Endothelial cell (in vitro differentiated cells): ENCODE measurements at places on chromosomes 6 and 20.

DNA sequence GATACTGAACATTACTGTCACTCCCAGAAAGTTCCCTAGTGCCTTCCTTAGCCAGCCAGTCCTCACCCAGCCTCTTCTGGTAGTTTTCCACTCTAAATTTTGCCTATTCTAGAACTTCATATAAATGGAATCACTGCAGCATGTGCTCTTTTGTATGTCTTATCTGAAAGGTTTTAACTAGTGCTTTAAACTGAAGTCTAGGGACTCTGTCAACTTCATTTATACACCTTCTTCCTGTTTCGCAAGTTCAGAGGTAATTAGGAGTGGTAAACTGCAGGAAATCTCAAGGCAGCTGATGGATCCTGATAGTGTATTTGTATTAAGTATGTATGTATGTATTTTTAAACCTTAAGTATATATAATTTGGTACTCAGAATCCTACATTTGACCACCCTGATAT lies 94.3 kb downstream of the TCP11 start:
- peak overlapping the region; percentile 89 for H3K27ac ChIP-seq
- H3K4me1 ChIP-seq: peaks cover 55% of the 10 kb centered on the region
- DNase-seq: no peak
- peaks cover under 1% of the 10 kb centered on the region for H3K36me3 ChIP-seq
- H3K27me3 ChIP-seq: no peaks in the 10 kb centered on the region

DNA sequence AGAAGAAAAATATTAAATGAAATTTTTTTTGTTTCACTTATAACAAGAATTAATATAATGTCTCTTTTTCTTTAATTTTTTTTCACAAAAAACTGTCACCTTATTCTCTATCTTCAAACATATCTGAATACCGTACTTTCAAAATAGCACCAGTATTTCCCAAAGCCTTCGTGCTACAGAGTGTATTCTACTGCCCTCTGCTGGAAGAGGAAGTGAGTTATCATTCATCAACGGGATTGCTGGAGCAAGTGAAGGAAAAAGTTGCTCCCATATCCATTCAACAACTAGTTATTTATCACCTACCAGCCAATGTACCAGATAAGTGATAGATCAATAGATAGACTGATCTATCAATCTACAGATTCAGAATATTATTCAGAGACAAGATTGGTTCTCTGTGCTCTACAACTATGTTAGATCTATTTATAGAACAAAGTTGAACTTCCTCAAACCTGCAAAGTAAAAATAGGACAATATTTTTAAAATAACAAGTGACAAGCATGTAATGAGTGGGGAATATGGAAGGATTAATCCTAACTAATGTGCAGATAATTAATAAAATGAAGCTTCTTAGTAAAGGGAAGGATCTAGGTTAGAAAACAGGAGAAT lies 26.7 kb upstream of the TFAP2B start:
- H3K27ac ChIP-seq: no peak overlapping the region
- H3K36me3 ChIP-seq: no peaks in the 10 kb centered on the region
- H3K4me3 ChIP-seq: no peak overlapping the region
- peak; percentile 42 for DNase-seq

GRCh38 chr6:71888756-71889340 lies 2.5 kb downstream of the RIMS1 start:
- peaks cover 3% of the 10 kb centered on the region for H3K36me3 ChIP-seq
- H3K27ac ChIP-seq: no peak overlapping the region
- no peak for DNase-seq

- no peaks in the 10 kb centered on the region for H3K36me3 ChIP-seq
- peaks cover 10% of the 10 kb centered on the region for H3K4me1 ChIP-seq
- no peak overlapping the region for H3K27ac ChIP-seq
- H3K4me3 ChIP-seq: no peak overlapping the region
- H3K27me3 ChIP-seq: peaks cover 9% of the 10 kb centered on the region
Observed at GRCh38 chr6:37516076-37516919, 16.6 kb upstream of the CCDC167 start.

GRCh38 chr6:6590530-6590929 lies 2.0 kb downstream of the LY86 start:
- no peak for DNase-seq
- no peak overlapping the region for H3K4me3 ChIP-seq
- no peak overlapping the region for H3K27ac ChIP-seq
- H3K36me3 ChIP-seq: no peaks in the 10 kb centered on the region
- peaks cover 22% of the 10 kb centered on the region for H3K4me1 ChIP-seq

DNA sequence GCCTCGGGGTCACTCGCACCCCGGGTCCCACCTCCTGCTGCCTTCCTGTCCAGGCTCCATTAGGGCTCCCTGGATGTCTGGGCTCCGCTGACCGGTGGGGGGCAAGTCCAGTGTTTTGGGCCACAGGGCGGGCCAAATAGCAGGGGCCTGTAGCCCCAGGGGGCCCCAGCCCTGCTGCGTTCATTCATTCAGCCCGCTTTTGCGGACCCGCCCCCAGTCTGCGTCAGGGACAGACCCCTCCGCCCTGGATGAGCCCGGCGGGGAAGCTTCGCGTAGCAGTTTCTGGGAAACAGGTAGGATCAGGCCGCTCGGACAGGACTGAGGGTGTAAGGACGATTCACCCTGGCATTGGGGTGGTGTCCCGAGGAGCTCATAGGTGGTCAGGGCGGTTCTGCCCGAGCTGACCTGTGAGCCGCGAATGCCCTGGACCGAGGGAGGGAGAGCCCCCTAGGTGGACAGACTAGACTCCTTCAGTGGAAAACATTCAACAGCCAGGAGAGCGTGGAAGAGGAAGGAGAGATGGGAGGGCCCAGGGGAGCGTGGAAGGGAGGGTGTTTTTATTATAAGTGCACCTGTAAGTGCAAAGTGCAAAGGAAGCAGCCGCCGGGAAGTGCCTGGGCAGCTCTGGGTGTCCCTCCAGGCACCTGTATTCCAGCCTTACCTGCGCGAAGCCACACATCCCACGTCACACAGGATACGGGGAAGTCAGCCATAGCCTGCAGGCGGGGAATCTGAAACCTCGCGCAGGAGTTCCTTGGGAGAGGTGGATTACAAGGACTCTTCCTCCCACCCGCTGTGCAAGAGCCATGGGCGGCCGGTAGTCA lies 662 bp downstream of the ENTPD6 start:
- H3K36me3 ChIP-seq: no peaks in the 10 kb centered on the region
- peaks cover 4% of the 10 kb centered on the region for H3K27me3 ChIP-seq
- peak; percentile 38 for DNase-seq
- H3K4me1 ChIP-seq: peaks cover 7% of the 10 kb centered on the region
- H3K27ac ChIP-seq: no peak overlapping the region
- H3K4me3 ChIP-seq: peak overlapping the region; percentile 97

DNA sequence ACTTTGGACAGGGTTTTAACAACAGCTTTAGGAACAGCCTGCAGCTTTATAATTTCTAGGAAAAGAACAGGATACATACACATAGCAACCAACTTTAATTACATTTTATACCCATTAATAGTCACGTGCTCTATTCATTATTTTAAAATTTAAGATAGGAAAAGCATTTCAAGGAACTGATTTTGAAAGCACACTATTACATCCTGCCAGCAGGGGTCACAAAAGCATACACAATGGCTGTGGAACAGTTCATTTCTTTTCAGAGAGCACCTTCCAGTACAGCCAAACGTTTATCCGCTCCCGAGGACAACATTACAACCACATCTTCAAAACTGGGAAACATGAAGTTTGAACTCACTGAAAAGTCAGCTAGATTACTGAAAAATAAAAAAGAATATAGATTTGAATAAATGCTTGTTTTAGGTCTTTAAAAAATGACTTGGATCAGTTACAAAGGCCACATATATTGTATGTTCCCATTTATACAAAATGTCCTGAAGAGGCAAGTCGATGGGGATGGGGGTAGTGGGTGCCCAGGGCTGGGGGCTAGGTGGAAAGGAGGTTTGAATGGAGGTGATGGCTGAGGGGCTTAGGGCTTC lies 104.6 kb upstream of the EXOC2 start:
- H3K27ac ChIP-seq: no peak overlapping the region
- no peaks in the 10 kb centered on the region for H3K36me3 ChIP-seq
- no peaks in the 10 kb centered on the region for H3K4me1 ChIP-seq

- no peaks in the 10 kb centered on the region for H3K27me3 ChIP-seq
- no peak overlapping the region for H3K27ac ChIP-seq
- H3K4me1 ChIP-seq: no peaks in the 10 kb centered on the region
- no peaks in the 10 kb centered on the region for H3K36me3 ChIP-seq
- no peak overlapping the region for H3K4me3 ChIP-seq
Observed at GRCh38 chr6:20802596-20802995, 268.3 kb downstream of the CDKAL1 start.

DNA sequence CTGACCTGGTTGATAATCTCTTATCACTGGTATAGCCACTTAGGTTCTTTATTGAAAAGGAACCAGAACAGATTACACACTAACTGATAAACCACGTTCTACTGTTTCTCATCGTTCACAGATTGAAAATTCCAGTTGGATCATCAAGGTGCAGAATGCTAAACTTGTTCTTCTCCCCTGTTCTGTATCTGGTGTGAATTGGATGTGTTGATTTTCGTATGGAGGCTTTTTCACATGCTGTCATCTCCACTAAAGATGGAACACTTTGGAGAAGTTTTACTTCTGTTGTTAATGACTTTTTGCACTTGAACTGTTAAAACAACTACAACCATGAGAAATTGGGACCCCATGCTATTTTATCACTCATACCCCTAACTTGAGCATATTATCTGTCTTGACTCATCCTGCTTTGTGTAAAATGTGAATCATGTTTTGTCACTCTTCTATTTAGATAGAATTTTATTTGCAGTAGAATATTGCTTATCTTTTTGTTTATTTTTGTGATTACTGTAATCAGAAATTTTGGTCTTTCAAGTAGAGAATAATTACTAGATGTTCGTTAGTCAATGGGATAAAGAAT lies 17.5 kb downstream of the VAPB start:
- no peak for DNase-seq
- H3K36me3 ChIP-seq: no peaks in the 10 kb centered on the region
- no peak overlapping the region for H3K4me3 ChIP-seq
- H3K4me1 ChIP-seq: peaks cover 33% of the 10 kb centered on the region
- no peak overlapping the region for H3K27ac ChIP-seq

- no peaks in the 10 kb centered on the region for H3K27me3 ChIP-seq
- no peak for DNase-seq
- no peak overlapping the region for H3K27ac ChIP-seq
Observed at GRCh38 chr6:121297694-121298093, 36.6 kb downstream of the TBC1D32 start.

GRCh38 chr20:45111799-45112471 lies 3.0 kb downstream of the WFDC5 start:
- peaks cover 2% of the 10 kb centered on the region for H3K4me1 ChIP-seq
- no peak overlapping the region for H3K27ac ChIP-seq
- no peak for DNase-seq
- no peak overlapping the region for H3K4me3 ChIP-seq
- H3K36me3 ChIP-seq: no peaks in the 10 kb centered on the region

DNA sequence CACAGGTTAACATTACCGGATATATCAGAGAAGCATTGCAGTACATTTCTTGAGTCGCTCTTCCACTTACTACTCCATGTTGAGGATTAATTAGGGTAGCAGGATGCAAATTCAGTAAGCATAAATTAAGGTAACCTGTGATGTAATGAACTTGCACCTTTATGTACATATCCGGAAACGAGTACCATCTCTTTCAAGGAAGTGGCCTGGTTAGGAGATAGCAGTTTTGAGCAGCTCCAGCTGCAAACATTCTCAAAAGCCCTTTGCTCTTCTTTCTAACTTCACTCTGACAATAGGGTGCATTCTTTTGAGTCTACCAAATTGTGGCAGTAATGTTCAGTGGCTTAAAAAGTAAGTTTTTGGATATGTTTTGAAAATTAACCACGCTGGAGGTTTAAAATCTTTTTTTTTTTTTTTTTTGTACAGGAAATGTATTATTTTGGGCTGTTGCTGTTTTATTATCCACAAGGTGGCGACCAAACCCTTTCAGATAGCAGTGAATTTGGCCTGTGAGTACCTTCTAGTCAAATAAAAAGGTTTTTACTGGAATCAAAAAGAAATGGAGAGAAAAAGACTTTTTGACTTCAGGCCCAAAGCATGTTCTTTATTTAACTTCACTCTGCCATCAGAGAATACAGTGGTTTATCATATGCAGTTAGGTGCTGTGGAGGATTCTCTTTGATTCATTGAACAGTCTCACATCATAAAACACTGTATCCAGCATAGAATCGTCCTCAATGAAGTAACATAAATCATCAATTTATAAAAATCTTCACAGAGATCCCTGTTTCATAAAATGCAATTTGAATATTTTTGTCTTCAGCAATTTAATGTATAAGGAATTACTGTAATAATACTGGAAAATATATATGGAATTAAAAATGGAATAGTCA lies 8.9 kb downstream of the FAM217B start:
- no peak overlapping the region for H3K4me3 ChIP-seq
- H3K27ac ChIP-seq: no peak overlapping the region
- no peaks in the 10 kb centered on the region for H3K36me3 ChIP-seq
- peaks cover 3% of the 10 kb centered on the region for H3K4me1 ChIP-seq

GRCh38 chr6:88908598-88909548 lies 54.5 kb downstream of the RNGTT start:
- H3K27ac ChIP-seq: no peak overlapping the region
- peaks cover 1% of the 10 kb centered on the region for H3K27me3 ChIP-seq
- no peak for DNase-seq
- H3K36me3 ChIP-seq: no peaks in the 10 kb centered on the region
- H3K4me1 ChIP-seq: no peaks in the 10 kb centered on the region
- H3K4me3 ChIP-seq: no peak overlapping the region

DNA sequence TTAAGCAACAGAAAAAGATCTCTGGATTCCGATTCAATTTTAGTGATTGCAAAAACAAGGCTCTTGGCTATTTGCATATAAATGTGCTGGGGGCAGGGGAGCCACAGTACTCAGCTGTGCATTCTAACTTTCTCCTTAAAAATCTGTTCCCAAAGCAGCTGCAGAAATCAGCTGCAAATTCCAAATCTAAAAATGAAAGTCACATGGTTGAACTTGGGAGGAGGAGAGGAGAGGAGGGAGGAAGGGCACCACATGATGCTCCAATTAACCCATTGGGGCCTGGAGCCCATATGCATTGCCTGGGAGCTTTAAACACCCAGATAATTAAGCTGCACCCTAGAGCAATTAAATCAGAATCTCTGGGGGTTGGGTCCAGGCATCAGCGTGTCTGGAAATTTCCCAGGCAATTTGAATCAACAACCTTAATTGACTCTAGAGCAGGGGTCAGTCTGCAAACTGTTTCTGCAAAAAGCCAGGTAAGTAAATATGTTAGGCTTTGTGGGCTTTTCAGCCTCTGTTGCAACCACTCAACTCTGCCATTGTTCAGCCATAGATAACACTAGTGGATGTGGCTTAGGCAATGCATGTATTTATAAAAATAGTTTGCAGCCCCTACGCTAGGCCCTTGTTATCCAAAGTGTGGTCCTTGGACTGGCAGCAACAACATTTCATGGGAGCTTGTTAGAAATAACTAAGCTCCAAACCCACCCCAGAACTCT lies 508.1 kb downstream of the KIF16B start:
- H3K4me3 ChIP-seq: no peak overlapping the region
- H3K27me3 ChIP-seq: no peaks in the 10 kb centered on the region
- H3K4me1 ChIP-seq: no peaks in the 10 kb centered on the region

- H3K4me3 ChIP-seq: no peak overlapping the region
- no peak overlapping the region for H3K27ac ChIP-seq
- peaks cover 3% of the 10 kb centered on the region for H3K27me3 ChIP-seq
- no peaks in the 10 kb centered on the region for H3K36me3 ChIP-seq
Observed at GRCh38 chr6:14841901-14842421, 403.9 kb upstream of the JARID2 start.

- H3K4me1 ChIP-seq: peaks cover 40% of the 10 kb centered on the region
- H3K27me3 ChIP-seq: peaks cover 2% of the 10 kb centered on the region
- no peak for DNase-seq
Observed at GRCh38 chr6:57089265-57089664, 723 bp upstream of the ZNF451 start.

- no peaks in the 10 kb centered on the region for H3K36me3 ChIP-seq
- H3K27ac ChIP-seq: no peak overlapping the region
- no peak overlapping the region for H3K4me3 ChIP-seq
- H3K4me1 ChIP-seq: peaks cover 8% of the 10 kb centered on the region
Observed at GRCh38 chr20:19522071-19522801, 235.8 kb upstream of the RIN2 start.

GRCh38 chr6:33927616-33928015 lies 123.8 kb upstream of the MLN start:
- peaks cover 6% of the 10 kb centered on the region for H3K4me1 ChIP-seq
- H3K4me3 ChIP-seq: no peak overlapping the region
- H3K27ac ChIP-seq: no peak overlapping the region
